ENCODE measurements at places on chromosomes 6 and 20.

- DNase-seq: no peak
Observed at GRCh38 chr20:23663180-23663579, 25.4 kb upstream of the CST3 start.

- no peak for DNase-seq
Observed at GRCh38 chr6:72813807-72814596, 192.1 kb downstream of the KCNQ5 start.

DNA sequence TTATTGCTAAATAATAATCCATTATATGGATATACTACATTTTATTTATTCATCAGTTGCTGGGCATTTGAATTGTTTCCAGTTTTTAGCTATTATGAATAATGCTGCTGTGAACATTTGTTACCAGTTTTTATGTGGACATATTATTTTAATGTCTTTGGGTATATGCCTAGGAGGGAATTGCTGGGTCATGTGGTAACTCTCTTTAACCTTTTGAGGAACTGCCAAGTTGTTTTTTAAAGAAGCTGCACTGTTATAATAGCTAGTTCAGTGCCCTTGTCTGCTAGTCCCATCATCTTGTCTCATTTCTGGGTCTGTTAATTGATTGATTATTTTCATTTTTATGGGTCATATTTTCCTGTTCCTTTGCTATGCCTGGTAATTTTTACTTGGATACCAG is 56.3 kb downstream of the FOXO3 start:
- no peak for DNase-seq

DNA sequence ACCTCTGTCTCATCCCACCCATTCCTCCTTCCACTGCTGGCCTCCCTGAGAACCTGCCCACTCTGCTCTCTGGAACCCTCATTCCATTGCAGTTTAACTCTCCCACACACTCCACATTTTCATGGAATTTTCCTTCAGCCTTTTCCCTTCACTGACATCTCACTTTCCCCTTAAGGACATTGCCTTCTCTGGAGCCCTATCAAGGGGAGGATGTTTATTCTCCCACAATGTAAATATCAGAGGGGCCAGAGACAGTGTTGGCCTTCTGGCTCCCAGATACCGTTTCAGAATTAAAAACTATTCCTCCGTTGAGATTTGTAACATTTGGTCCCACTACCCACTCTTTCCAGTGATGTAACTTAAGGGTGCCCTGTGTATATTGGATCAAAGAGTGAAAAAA is 199.5 kb upstream of the KCNK16 start:
- DNase-seq: no peak

- no peak for DNase-seq
Observed at GRCh38 chr6:134235937-134236751, 81.8 kb downstream of the SGK1 start.

DNA sequence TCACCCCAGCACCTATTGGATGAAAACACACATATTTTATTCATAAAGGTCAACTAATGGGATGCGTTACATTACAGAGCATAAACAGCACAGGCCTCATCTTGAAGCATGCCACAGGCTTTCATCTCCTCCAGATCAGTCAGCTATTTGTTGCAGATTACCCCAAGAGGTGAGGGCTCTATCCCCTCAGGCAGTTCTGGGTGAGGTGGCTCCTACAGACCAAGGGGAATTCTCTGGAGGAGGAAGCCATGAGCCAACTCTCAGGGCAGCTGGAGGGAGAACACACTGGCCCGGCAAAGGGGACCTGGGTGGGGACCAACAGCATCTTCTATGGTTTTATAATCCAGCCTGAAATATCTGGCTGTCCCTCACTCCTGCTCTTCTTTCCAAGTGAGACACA is 126.4 kb upstream of the BTBD3 start:
- no peak for DNase-seq

DNA sequence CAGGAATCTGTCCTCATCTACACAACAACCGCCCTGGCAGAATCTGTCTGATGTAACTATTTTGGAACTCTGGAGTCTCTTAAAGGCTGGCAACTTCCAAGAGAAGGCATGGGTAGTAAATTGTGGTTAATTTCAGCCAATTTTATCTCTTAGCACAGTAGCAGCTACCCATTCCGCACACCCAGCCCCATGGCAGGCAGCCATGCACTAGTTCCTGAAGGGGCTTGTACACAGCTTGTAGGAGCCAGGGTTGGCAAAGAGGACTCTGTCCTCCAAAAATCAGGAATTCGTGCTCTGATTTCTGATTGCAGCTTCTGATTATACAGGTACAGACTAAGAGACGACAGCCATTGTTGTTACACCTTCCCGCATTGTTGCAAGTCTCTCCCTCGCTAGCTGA is 155.9 kb downstream of the RNF144B start:
- DNase-seq: no peak

- DNase-seq: no peak
Observed at GRCh38 chr6:68718385-68719073, 83.4 kb downstream of the ADGRB3 start.

DNA sequence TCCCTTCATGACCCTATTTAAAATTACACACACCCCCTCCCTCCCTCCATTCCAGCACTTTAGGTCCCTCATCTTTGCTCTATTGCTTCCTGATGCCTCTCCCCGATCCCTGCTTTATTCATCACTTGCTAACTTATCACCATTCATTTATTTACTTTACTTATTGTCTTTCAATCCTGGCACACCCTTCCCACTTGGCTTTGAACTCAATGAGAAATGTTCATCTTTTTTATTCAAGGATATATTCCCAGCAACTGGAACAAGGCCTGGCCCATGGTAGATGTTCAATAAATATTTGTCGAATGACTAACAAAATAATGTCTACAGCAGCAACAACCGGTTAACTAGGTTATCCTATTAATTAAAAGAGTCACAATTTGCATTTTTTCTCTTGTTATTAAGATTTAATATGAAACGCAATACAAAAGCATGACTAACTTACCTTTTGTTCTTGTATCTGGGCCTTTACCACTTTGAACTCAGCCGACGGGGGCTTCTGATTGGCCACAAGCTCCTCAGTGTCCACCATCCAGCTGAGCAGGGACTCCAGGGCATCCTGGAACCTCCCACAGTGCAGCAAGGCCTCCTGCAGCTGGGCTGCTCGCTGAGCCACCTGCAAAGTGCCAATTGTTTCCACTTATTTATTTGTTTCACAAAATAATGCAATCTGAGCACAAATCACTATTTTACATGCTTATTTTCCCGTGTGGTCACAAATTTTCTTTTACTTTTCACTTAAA is 107.8 kb downstream of the DST start:
- DNase-seq: no peak

GRCh38 chr6:11536795-11537194 is 754 bp upstream of the TMEM170B start:
- no peak for DNase-seq

DNA sequence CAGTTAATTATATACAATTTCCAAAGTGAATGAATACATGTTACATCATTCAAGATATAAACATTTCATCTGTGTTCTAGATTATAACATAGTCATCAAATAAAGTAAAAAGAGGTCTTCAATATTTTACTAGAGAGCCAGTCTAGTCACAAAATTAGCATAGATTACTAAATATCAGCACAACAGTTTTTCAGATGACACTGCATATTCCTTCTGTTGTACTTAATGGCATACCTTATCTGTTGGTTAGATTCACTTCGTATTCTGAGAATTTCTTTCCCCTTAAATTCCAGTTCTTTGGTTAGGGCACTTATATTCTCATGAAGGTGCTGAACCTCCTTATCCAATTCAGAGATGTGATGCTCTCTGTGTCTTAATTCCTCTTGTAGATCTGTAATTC is 39.8 kb upstream of the MCM9 start:
- no peak for DNase-seq

- DNase-seq: no peak
Observed at GRCh38 chr6:13406781-13407180, 78.4 kb upstream of the TBC1D7 start.

DNA sequence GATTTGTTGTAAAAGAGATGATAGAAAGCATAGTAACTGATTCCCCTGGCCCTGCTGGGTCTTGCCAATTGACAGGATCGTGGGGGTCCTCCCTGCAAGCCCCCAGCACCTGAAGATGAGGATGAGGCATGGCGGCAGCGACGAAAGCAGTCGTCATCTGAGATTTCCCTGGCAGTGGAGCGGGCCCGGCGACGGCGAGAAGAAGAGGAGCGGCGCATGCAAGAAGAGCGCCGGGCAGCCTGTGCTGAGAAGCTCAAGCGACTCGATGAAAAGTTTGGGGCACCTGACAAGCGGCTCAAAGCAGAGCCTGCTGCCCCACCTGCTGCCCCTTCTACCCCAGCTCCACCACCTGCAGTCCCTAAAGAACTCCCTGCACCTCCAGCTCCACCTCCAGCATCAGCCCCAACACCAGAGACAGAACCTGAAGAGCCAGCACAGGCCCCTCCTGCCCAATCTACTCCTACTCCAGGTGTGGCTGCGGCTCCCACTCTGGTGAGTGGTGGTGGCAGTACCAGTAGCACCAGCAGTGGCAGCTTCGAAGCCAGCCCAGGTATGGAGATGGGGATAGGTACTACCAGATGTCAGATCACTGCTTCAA is 7.3 kb downstream of the PRRC2A start:
- no peak for DNase-seq

- DNase-seq: no peak
Observed at GRCh38 chr6:106715922-106716321, 86.5 kb downstream of the QRSL1 start.

GRCh38 chr20:60035486-60035885 is 77.3 kb downstream of the CDH26 start:
- no peak for DNase-seq

- no peak for DNase-seq
Observed at GRCh38 chr6:36187446-36187845, 9.1 kb upstream of the BRPF3 start.

- DNase-seq: no peak
Observed at GRCh38 chr20:35144694-35145093, 2.4 kb downstream of the EDEM2 start.

DNA sequence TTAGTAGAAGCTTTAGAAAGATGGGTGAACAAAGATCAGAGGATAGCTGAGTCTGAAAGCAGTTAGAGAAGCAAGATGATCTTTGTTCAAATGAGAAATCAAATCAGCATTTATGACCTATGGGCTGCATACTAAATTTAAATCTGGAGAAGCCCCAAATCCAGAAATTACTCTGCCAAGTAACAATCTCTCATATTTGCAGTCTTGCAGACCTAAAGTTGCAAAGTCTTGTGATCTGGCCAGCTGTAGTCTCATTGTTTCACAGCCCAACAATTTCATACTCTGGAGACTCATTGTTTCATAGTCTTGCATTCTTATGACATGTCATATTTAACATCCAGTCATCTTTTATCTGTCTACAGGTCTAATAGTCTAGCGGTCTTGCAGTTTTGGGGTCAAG is 364.9 kb upstream of the RSPO3 start:
- DNase-seq: no peak

GRCh38 chr20:35881676-35882075 is 72.6 kb downstream of the SCAND1 start:
- no peak for DNase-seq

- DNase-seq: no peak
Observed at GRCh38 chr20:38075161-38075998, 41.8 kb downstream of the RPRD1B start.

DNA sequence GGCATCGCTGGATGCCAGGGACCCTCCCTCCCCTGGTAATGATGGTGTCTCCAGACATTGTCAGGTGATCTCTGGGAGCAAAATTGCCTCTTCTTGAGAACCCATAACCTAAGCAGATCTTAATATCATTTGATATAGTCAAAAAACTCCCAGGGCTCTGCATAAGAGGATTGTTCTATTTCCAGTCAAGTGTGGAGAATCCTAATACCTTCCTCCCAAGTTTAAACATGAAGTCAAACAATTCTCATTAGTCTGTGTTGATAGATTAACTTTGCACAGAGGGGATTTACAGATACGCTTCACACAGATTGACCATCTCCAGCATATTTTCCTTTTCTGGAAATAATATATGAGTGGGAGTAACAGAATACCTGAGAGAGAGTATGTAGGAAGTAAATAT is 10.5 kb downstream of the EYA4 start:
- DNase-seq: no peak

GRCh38 chr20:41169162-41169690 is 31.9 kb downstream of the PLCG1 start:
- no peak for DNase-seq

- no peak for DNase-seq
Observed at GRCh38 chr6:161088676-161089328, 97.2 kb downstream of the MAP3K4 start.

- DNase-seq: no peak
Observed at GRCh38 chr20:45993197-45993951, 15.3 kb upstream of the MMP9 start.

DNA sequence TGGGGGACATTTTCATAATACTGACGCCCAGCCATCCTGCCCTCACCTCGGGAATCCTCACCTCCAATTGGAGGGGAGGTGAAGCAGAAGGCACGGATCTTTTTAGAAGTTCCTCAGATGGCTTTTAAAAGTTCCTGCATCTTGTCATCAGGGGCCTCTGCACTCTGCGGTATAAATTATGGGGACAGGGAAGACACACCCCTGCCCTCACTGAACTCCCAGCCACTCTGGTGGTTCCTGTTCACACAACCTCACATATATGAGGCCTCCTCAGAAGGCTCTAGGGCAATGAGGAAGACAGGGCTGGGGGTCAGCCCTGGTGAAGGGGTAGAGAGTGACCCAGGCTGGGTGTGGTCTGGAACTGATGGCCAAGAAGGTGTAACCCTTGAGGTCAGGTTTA is 187.0 kb downstream of the SOD2 start:
- DNase-seq: no peak

- no peak for DNase-seq
Observed at GRCh38 chr6:26033941-26034354, 53.3 kb upstream of the HFE start.

- no peak for DNase-seq
Observed at GRCh38 chr20:60358101-60358500, 399.9 kb downstream of the CDH26 start.

GRCh38 chr6:154893917-154894316 is 101.2 kb upstream of the TIAM2 start:
- no peak for DNase-seq

- no peak for DNase-seq
Observed at GRCh38 chr6:142323377-142323776, 21.6 kb downstream of the ADGRG6 start.

- DNase-seq: no peak
Observed at GRCh38 chr20:19785173-19785982, 27.3 kb downstream of the RIN2 start.

DNA sequence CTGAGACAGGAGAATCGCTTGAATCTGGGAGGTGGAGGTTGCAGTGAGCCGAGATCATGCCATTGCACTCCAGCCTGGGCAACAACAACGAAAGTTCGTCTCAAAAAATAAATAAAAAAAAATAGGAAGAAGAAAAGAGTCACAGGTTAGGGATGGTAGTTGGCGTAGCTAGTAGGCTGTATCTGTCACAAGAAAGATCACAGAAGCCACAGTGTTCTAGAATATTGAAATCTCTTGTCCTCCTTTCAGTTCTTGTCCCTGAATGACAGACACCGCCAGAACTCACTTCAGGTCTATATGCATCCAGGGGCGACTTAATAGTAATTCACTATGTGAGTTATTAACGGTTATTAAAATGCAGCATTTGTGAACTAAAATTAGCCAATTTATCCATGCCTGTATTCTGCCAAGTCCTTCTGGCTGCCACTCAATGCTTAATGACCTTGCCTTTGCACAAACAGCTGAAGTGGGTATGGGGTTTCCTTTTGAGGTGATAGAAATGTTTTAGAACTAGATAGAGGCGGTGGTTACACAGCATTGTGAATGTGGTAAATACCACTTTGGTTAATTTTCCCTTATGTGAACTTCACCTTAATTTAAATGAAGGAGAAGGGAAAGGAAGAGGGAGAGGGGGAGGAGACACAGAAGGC is 41.3 kb upstream of the ZMYND8 start:
- DNase-seq: no peak

- DNase-seq: peak; percentile 3
Observed at GRCh38 chr6:127737009-127737486, 160.1 kb downstream of the C6orf58 start.

Data from activated naive CD8-positive, alpha-beta T cell treated with anti-CD3 and anti-CD28 coated beads, Interleukin-2, amount 50 U/mL, for 16 hours (primary cell).